ENCODE measurements at places on chromosomes 13 and 19.

DNA sequence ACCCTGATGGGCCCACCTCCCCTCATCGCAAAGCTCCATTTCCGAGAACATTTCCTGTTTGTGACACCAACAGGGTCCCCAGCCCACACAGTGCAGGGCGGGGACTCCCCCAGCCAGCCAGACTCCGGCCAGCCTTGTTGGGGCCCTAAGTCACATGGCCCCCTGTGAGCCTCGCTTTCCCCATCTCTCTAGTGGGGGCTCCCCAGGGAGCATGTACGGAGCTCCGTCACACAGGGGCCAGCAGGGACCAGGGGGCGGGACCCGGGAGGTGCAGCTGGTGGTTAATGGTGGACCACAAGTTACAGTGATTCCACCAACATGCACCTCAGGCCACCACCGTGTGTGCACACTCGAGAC, 1.7 kb downstream of the TBXA2R start:
- DNase-seq: no peak

DNA sequence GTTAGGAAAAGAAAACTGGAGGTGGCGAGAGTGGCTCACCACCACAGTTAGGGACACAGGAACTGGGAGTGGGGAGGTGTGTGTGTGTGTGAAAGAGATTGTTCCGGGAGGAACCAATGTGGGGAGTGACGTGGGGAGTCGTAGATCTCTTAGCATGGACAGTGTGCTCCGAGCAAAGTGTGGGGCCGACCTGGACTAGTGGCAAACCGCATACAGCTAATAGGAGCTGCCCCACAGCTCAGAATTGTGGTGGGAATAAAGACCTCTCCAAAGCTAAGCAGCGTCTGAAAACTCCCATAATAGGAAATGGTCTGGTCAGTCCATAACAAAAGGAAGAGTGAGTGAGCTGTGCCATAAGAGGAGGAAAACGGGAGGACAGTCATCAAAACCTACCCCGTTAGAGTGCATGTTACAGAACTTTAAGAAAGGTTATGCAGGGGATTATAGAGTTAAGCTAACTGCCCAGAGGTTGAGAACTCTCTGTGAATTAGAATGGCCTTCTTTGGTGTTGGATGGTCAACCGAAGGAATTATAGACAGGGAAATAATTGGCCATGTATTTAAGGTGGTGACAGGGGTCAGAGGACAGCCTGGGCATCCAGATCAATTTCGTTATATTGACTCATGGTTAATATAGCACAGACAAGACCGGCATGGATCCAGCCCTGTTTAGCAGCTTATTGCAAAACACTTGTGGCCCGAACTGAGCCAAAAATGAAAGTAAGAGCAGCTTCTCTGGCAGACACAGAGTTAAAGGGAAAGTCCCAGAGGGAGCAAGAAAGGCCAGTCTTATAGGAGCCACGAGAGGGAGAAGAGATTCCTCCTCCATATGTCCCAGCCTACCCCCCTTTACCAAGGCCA, 8.9 kb upstream of the SLC15A1 start:
- peak; percentile 76 for DNase-seq

DNA sequence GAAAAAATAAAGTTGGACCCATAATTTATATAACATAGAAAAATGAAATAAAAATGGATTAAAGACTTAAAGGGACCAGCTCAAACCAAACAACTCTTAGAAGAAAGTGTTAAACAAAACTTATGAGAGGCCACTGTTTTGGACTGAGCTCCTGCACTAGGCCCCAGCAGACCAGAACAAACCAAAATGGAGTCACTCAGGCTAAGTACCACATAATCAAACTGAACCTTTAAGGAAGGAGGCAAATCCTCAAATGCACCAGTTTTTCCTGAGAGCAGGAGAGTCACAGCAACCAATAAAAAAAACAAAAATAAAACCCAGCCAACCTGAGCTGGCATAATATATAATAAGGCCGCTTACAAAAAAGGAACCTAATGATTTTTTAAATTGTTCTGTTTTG, 10.3 kb upstream of the OR10H1 start:
- DNase-seq: no peak

DNA sequence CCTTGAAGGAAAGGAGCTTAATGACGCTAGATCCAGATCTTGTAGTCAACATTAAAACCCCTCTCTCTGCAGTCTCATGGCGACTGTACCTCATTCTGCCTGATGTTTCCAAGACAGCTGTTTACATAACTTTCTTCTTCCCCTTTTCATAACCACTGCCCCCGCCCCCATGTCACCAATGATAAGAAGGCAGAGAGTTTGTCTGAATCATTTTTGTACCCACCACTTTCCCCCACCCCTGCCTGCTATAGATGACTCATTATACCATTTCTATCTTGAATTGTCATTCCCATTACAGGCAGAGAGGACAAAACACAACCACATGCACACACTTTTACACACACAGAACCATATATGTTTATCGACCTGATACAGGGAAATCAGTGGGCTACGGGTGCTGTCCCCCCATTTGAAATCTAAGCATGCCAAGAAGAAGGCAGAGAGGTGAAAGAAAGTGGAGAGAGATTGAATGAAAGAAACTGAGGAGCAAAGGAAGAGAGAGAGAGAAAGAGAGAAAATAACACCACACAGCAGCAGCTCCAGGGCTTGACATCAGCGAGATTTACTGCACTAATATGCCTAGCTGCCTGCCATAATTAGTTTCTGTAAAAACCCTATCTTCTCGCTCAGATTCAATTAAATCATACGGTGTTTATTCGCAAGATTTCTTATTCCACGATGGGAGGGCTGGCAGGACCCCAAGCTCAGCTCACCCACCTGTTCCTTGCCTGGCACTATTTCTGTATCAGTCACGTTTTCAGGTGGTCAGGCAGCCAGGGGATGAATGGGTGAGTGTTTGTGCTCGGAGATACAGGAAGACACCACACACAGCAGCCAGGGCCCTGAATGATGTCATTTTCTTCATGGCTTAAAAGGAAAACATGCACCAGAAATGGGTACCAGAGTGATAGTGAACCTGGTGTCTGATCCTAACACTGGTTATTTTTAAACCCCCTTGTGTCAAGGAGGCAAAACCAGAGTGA, 114.3 kb upstream of the SERP2 start:
- peak; percentile 42 for DNase-seq

GRCh38 chr19:11100049-11100448, 10.8 kb downstream of the LDLR start:
- no peak for DNase-seq

DNA sequence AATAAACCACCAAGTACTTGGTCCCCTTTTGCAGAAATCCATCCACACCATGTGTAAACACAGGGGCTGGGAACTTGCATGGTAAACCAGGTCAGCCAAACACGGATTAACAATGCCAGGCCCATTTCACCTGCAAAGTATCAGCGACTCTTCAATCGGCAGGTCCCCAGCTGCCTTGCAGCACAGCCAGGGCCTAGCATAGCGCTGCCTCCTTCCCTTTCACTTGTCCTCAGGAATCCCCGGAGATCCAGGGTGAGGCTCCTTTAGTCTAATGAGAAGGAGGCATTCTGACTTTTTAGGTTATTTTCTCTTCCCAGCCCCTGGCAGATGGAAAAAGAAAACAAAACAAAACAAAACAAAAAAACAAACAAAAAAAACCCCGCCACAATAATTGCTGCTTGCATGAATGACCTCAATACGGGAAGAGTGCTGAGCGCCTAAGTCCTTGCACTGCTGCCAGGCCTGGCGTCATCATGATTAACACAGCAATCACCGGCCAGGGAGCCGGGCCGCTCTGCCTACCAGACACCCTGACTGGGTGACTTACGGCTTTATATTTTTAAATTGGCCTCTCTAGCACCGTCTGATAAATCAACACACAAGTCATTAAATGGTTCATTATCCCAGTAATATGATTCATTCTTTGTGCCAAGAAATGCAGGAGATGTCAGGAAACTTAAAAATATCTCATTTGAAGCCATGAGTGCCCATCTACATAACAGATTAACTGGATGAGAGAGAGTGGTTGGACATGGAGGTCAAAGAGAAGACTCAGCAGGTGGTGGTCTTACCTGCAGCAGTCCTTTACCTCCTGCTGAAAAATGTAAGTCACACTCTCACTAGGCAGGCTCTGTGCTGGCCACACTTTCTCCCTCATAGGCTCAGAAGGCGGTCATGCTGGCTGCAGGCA, 692.7 kb downstream of the UQCRFS1 start:
- DNase-seq: no peak

- DNase-seq: peak; percentile 66
Measured at GRCh38 chr19:18995804-18996241, 37.5 kb downstream of the SUGP2 start.

DNA sequence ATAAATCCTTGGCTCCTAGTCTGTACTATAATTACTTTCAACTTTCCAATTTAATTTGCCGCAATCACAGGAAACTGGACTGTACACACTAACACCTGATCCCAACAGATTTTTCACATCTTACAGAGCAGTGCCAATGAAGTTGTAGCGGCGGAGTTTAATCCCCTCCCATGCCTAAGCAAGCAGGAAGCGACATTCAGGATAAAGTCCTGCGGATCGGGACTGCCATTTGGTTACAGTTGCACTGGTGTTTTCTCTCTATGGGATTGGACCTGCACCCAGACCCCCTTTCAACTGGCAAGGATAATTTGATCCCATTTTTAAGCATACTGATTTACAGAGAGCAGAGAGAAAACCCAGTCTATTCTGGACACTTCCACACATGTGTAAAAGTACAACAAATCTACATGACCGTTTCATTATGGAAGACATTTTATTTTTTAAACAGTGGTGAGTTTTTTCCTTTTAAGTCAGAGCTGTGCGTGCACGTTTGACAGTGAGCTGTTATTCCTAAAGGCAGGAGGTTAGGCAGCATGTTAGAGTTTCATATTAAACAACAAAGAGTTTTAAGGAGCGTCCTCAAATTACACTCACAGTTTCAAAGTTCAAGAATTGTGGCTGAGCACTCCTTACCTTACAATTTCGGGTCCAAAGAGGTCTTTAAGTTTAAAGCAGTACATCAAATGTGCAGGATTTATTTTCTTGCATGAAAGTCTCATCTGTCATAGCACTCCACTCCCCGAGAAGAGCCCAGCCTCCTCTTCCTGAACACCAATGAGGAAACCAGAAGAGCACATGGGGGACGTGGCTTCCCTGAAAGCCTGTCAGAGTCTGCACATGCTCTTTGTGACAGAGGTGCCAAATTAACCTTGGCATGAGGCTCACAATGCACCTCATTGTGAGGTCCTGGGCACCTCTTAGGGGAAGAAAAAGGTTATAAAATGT, 141.6 kb upstream of the RFC3 start:
- peak; percentile 76 for DNase-seq

DNA sequence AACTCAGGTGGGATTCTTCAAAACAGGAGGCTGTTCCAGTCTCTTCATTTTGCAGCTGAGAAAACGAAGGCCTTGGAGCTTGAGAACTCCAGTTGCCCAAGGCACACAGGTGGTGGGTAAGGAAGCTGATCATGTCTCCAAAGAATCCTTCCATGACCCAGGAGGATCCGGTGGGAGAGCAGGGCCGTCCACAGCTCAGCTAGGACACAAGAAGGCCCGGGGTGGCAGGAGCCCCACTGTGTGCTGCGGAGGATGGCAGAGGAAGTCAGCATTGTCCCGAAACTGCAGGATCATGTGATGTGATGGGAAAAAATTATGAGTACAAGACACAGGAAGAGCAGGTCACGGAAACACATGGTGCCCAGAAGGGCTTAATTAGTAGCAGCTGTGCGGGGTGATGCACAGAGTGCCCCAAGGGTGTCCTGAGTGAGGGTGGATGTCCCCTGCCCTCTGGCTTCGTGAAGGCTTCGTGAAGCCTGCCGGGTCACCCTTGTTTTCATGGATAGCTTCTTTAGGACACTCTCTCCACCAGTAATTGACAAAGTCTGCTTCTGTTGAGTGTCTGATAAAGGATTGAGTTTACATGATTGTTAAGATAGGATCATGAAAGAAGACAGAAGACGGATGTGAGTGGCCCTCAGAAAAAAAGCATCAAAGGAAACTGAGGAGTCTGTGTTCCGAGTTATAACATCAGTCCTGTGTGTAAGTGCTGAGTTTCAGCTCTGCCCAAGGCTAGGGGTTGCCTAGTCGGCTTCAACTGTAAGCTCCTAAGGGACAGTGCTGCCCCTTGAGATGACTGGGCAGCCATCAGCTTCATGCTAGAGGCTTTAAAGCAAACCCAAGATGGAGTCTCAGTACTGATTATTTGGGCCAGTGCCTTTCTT, 33.8 kb upstream of the SACS start:
- no peak for DNase-seq

DNA sequence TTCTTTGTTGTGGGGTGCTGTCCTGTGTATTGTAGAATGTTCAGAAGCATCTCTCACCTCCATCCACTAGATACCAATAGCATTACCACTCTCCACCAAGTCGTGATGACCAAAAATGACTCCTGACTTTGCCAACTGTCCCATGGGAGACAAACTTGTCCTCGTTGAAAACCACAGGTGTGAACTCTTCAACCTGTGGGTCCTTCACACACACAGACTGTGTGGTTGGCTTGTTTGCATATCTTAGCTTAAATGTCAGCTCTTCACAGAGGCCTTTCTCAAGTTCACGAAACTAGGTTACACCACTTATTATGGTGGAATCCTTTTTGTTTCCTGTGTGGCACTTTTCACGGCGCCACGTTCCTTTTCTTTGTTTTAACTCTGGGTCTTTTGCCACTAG, 6.8 kb downstream of the GPC5 start:
- DNase-seq: no peak

DNA sequence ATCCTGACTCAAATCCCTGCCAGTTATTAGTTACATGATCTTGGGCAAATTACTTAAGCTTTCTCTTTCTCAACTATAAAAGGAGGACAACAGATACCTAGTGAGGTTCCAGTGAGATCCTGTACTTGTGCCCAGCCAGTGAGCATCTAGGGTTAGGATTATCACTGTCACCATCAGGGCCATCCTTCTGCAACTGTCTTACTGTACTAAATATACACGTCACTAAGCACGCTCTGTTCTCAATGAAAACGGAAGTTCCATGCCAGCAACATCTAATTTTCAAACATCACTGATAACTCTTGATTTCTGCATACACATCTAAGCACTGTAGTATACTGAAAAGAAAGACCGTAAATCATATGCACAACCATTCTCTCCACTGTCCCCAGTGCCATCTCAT, 70.0 kb downstream of the FOXO1 start:
- no peak for DNase-seq

DNA sequence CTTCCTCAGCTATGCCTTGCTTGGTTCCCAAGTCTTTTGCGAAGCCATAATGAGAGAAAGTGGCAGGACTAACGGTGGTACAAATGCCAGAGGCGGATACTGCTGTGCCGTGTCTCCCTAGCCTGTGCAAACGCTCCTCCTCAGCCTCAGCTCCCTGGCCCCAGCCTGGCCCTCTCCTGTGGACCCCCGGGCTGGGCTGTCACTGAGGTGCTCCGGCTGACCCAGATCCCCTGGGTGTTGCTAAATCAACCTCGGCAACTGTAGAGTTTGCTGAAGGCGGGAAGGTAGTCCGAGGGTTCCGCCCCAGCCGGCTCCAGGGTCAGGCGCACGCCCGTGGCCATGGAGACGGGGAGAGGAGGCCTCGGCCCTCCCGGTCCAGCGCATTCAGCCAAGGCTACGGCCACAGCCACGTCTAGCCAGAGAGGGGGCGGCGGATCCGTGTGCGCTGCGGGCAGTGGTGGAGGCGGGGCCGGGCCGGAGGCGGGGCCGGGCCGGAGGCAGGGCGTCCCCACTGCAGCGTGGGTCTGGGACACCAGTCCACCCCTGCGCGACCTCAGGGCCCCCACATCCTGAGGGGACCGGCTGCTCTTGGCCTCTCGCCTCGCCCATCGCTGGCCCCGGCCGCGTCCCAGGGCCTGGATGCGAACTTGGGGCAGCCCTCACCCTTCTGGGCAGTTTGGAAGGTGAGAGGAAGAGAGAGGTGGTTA, 16.4 kb upstream of the ZNF492 start:
- no peak for DNase-seq

- no peak for DNase-seq
Measured at GRCh38 chr13:56864451-56864850, 276.3 kb upstream of the PRR20A start.

- peak; percentile 58 for DNase-seq
Measured at GRCh38 chr13:95948656-95949055, 104.5 kb downstream of the UGGT2 start.
